ENCODE measurements at places on chromosomes 5 and 9. TPM values are rescaled to one million over a fixed set of nuclear protein-coding genes. Genes with fewer than 3 reads are reported as not detected.

- DNase-seq: no peak
Observed at GRCh38 chr9:128372784-128373183, 1.6 kb downstream of the URM1 start.

Gene SPAAR
- not detected for total RNA-seq

- no peak for DNase-seq
Observed at GRCh38 chr5:154999865-155000264, 13.7 kb upstream of the KIF4B start.

Gene LRRC19
- total RNA-seq: not detected

Gene CD72
- 4.4 TPM for total RNA-seq

DNA sequence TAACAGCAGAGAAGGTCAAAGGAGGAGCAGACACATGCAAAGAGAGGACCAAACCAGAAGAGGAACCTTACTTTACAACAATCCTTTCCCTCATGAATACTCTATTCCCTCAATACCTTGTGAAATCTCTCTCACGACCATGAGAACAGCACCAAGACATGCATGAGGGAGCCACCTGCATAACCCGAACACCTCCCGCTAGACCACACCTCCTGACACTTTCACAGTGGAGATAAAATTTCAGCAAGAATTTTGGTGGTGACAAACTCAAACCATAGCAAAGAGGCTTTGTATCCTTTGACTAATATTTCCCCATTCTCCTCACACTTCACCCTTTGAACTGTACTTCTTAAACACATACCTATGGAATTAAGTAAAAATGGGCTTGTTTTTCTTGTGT lies 101.7 kb downstream of the RORB start:
- no peak for DNase-seq

DNA sequence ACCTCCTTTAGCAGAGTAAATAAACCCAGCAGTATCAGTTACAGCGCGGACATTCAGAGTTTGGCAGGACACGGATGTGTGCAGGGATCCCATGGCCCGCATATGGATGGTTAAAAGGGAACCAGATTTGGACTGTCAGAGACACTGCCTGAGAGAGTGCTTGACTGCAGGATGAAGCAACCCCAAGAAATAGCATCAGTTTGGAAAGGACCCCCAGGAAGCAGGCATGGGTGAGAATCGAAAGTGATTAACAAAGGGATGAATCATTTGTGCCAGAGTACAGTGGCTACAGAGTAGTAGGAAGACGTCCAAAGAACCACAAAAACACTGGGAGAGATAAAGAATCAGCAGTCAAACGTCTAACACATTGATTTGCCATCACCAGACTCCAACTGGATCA lies 5.5 kb downstream of the C7 start:
- DNase-seq: no peak

DNA sequence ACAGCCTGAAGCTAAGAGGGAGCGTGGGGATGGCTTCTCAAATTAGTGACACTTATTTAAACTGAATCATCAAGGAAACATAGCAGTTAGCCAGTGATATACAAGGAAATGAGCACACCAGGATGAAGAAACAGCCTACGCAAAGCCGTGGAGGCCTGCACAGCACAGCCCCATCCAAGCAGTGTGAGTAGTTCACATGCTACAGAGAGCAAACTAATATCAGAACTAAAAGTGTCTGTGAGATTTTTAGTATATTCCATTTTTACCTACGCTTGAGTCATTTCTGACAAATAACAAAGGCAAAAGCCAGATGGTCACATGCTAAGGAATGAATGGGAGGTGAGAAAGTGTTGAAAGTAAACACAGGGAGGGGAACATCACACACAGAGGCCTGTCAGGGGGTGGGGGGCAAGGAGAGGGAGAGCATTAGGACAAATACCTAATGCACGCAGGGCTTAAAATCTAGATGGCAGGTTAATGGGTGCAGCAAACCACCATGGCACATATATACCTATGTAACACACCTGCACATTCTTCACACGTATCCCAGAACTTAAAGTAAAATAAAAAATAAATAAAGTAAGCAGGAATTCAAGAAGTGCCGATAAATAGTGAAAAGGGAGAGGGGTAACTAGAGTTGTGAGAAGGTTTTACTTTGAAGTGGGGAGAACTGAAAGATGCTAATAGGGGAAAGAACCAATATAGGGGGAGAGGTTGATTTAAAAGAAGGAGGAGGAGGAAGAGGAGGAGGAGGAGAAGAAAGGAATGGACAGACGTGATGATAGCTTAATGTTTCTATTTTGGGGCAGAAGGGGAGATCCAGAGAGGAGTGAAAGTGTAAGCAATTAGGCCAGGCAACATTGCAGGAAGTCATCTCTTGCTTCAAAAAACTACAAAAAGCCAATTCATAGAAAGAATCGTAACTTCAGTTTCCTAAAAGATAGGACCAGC lies 100.9 kb upstream of the PTGER4 start:
- no peak for DNase-seq

Gene SHC3
- 0.06 TPM for total RNA-seq

- no peak for DNase-seq
Observed at GRCh38 chr5:151295791-151296477, 7.6 kb downstream of the SLC36A3 start.

DNA sequence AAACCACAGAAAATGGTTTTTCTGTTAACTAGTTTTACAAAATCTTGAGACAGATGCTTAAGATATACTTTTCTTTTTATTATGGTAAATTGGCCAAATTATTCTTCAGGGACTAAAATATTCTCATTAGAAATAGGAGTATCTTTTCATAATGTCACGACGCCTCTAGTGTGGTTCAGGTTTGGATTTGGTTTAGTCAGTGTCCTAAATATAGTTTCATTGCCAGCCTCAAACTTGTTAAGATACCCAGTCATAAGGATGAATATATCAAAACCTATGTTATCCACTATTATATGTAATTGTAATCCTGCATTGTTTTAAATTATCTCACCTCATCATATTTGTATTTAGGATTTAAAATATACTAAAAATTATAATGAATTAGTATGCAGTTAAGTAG lies 13.7 kb downstream of the NDUFAF2 start:
- no peak for DNase-seq

Gene CDH12
- total RNA-seq: not detected

Gene CDH6
- not detected for total RNA-seq

Gene WDR31
- total RNA-seq: 0.67 TPM

- DNase-seq: no peak
Observed at GRCh38 chr5:66015196-66015960, 89.0 kb downstream of the ERBIN start.

Gene PDLIM4
- total RNA-seq: not detected

GRCh38 chr5:74903165-74903787 lies 37.1 kb upstream of the FAM169A start:
- no peak for DNase-seq

Gene NRG2
- 0.17 TPM for total RNA-seq

- DNase-seq: no peak
Observed at GRCh38 chr5:33905381-33905780, 13.6 kb upstream of the ADAMTS12 start.

DNA sequence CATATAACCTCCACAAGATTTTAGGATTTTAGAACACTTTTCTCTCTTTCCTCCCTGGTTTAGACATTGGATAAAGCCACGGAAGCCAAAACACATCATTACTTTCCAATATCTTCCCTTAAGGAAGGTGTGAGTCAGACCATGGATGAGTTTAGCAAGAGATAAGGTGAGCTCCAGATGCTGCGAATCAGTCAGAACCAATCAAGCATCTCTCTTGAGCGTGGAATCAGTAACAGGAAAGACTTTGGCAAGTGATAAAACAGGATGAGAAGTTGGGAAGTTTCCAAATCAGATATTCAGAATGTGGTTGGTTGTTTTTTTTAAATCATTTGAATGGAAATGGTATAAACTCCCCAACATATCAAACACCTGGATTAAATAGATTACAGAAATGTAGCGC lies 397.8 kb downstream of the EFNA5 start:
- no peak for DNase-seq

Gene SPINK5
- total RNA-seq: not detected

DNA sequence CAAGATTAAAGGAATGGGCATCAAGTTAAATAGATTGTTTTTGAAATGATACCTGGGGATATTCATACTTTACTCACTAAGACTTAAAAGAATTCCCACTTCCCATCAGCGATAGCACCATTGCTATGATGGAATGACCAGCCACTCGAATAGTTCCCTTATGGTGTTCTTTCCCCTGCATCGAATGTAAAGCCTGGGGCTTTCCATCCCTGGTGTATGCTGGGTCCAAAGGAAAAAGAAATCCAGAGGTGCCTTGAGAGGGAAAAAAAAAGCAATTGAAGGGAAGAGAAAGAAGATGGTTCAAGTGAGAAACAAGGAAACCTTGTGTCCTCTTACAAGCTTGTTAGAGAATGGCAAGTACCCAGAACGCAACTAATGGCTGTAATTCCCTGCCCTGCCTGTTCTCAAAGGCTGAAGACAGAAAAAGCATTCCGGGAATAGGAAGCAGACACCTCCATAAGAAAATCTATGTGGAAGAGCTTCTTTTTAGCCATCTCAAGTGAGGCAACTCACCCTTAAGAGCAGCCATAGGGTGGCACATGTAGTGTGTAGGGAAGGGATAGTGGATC lies 351.1 kb upstream of the DAB2 start:
- no peak for DNase-seq

- DNase-seq: no peak
Observed at GRCh38 chr5:38387161-38387560, 128.8 kb downstream of the EGFLAM start.

DNA sequence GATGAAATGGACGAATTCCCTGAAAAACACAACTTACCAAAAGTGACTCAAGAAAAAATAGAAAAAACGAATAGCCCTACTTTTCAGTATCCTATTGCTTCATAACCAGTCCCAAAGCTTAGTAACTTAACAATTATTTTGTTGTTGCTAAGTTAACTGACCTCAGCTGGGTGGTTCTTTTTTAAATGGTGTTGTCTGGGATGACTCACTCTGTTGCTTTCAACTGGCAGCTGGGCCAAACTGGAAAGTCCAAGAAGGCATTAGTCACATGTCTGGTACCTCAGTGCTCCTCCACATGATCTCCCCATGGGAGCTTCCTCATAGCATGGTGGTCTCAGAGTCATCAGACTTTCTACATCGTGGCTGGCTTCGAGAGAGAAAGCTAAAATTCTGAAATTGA lies 47.8 kb upstream of the ADAMTS2 start:
- no peak for DNase-seq

GRCh38 chr9:80501635-80502034 lies 929.9 kb downstream of the TLE4 start:
- DNase-seq: no peak

- DNase-seq: no peak
Observed at GRCh38 chr5:16871746-16872339, 64.2 kb downstream of the MYO10 start.

Gene SPINK6
- total RNA-seq: not detected

Gene PFN3
- not detected for total RNA-seq

DNA sequence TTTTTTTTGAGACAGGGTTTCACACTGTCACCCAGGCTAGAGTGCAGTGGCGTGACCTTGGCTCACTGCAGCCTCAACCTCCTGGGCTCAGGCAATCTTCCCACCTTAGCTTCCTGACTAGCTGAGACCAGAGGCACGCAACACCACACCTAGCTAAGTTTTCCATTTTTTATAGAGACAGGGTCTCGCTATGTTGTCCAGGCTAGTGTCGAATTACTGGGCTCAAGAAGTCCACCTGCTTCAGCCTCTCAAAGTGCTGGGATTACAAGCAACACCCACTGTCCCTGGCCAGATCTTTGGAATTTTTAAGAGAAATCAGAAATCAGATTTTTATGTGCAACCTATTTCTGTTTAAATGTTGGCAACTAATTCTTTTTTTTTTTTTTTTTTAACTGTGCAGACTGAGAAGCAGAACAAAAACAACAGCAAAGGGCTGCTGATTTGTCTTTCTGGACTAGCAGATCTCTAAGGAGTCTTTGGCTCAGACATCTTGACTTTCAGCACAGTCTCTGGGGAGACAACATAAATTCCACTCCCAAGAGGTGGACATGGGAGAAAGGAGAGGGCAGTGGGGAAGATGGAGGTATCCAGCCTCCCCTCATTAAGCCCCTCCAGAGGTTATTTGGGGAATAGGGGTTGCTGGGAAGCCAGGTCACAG lies 54.4 kb upstream of the FABP6 start:
- DNase-seq: no peak

DNA sequence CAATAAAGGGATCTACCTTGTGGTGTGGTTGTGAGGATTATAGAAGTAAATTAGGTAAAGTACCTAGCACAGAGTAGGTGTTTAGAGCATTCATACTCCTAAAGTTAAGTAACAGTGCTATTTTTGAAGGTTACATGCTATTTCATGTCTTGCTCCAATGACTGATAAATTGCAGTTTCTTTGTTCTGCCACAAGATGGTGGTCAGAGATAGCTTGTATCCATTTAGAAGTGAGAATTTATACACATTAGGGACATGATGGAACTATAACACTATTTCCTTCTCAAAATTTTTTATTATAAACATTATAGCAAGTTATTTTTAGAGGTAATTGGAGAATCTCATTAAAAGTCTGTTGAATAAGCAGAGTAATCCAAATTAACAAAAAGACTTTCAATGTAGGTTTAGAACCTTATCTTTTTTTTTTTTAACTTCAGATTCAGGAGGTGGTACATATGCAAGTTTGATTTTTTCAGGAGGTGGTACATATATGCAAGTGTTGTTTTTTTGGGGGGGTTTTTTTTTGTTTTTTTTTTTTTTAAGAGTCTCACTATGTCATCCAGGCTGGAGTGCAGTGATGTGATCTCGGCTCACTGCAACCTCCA lies 17.1 kb downstream of the MTREX start:
- DNase-seq: peak; percentile 46

- DNase-seq: peak; percentile 40
Observed at GRCh38 chr9:73200694-73201452, 49.2 kb downstream of the ANXA1 start.

DNA sequence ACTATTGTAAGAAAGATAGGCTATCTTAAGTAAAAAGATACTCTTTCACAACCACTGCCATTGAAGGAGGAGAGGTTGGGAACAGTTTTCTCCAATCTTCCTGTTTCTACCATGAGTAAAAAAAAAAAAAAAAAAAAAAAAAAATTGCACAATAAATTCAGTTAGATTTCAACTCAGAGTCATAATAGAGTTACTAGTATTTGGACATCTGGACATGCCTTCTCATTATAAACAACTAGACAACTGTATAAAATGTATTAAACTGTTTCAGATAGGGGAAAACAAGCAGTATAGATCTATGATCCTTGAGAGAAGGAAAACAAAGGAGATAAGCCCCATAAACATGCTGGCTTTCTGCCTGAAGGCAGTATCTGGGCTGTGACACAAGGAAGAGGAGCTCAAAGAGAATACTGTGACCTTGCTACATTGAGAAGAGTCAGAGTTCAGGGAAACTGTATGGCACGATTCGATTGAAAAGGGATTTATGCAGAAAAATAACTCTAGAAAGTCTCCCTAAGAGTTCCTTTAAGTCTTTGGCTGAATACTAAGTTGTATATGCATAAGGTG lies 249.2 kb upstream of the POU5F2 start:
- DNase-seq: no peak

- DNase-seq: no peak
Observed at GRCh38 chr5:136040746-136041415, 12.1 kb downstream of the TGFBI start.

Measured in CD4-positive, alpha-beta memory T cell (primary cell).